ENCODE measurements at places on chromosomes 7 and 10.

DNA sequence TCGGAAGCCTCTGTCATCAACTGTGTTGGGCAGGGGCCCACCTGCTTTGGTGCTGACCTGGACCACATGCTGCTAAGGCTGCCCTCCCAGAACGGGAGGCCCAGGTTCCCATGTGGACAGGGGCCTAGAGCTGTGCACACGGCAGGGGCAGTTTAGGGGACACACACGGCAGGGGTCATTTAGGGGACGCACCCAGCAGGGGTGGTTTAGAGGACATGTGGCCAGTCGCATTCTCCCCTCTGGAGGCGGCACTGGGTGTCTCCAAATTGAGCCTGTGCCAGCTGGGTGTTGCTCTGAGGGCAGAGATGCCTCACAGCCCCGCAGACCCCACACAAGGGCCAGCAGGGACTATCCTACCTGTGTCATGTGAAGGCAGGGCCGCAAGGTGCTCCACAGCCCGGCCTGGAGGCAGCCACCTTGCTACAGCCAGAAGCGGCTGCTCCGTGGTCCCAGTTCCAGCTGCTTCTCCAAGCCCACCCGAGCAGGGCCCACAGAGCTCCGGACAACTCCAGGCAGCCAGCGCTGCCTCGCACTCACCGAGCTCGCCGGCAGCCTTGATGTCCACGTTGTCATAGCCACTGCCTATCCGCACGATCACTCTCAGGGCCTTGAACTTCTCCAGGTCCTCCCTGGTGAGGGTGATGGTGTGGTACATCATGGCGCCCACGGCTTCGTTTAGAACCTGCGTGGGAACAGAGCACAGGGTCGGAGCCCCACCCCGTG, 60.7 kb downstream of the ZRANB1 start:
- DNase-seq, result no peak

- no peak for DNase-seq
Measured at GRCh38 chr7:50262916-50263690, 41.4 kb upstream of the IKZF1 start.

DNA sequence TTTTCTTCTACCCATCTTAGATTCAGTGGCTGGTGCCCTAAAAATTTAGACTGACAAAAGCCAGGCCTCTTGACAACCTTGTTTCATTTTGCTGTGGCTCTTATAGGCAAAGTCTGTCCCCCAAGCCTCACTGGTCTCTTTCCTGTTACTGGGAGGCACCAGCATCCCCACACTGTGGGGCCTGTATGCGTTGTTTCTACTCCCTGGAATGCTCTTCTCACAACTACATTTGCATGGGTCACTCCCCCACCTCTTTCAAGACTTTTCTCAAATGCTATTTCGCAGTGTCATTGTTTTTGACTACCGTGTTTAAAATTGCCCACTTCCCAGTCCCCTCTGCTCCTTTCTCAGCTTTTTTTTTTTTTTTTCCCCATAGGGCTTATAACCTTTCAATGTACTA, 108.7 kb upstream of the DGKB start:
- no peak for DNase-seq

DNA sequence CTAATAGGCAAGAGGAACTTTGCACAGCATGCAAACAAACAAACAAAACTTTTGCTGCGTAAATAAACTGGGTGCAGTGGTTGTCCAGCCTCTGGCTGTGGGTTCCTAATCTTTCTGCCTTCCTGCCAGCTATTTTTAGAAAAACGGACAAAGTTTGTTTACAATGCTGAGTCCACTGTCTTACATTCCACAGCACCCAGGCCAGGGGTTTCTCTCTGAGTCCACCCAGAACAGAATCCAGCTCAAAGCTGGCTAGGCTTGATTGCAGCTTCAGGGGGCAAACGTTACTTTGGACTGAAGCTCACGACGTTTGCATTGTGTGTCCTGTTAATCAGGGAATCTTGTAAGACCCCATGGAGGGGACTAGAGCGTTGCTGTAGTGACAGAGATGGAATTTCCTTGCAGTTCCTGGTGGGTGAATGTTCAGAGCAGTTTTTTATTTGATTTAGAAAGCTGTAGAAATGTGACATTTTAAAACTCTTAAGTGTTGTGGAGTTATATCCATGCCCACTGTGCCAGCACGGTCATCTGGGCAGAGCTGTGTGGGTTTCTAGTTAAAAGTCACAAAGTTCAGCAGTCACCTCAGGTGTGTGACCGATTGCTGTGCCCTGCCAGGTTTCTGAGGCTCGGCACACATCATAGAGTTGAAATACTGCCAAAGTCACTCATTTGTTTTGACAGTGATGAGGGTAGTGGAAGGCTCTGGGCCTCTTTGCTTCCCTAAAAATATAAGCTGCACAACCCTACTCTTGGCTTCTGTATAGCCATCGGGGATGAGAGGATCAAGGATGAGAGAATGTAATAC, 247.0 kb downstream of the STK31 start:
- DNase-seq, result no peak

- no peak for DNase-seq
Measured at GRCh38 chr7:148481971-148482626, 108.5 kb upstream of the C7orf33 start.

DNA sequence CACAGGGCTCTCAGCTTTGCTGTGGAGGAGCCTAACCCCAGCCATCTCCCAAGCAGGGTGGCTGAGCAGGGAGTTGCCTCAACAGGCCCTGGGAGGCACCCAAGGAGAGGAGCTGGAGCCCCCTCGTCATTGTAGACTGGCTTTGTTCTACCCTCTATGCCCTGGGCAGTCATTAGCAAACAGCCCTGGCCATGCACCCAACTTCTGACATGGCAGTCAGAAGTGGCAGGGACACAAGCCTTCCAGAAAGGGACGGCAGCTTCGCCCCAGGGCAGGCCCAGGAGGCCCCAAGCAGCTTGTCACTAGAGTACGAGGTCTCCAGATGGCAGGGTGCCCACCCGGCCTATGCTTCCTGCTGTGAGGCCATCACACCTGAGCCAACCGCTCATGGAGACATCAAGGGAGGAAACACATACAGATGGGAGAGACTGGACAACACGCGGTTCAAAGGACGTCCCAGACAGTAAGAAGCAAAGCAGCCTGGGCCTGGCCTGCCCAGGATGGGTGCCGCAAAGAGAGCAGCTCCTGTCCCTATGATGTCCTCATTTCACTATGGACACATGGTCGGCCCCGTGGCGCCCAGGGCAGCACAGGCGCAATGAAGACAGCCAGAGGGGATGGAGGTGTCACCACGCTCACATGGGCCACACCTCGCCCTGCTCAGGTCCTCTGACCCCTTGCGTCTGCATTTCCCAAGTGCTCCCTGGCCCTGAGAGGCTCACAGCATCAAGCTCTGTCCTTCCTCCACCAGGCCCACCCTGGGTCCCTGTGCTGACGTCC, 190.9 kb upstream of the CXCL12 start:
- DNase-seq, result no peak

DNA sequence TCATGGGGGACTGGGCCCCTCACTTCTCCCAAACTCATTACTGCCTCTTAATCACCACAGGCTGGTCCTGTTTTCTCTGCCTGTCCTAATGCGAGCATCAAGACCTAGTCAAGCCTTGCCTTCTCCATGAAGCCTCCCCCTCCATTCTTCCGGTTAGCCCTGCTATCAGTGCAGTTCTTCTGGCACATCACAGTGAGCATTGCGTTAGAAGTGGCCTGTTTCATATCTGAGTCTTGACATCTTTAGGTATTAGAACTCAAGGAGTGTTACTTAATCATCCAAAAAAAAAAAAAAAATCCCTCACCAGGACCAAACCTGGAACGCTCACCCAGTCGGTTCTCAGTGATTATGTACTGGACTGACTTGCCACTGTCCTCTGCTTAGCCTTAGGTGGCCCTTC, 17.4 kb downstream of the SNX10 start:
- no peak for DNase-seq

DNA sequence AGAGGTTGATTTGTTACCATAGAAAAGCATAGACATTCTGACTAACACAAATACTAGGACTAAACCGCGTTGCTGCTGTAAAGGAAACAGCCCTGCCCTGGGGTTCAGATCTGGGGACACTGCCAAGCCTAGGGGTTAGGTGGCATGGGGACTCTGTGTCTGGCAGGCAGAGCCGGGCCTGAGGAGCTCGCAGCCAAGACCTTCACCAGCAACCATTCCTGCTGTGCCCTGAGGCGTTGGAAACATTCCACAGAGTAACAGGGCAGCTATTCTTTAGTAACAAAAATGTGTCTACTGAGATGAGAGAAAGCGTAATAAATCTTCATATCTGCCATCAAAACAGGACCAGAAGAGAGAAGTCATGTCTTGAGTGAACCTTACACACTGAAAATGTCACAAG, 280.5 kb downstream of the POM121L12 start:
- DNase-seq, result peak; percentile 24

DNA sequence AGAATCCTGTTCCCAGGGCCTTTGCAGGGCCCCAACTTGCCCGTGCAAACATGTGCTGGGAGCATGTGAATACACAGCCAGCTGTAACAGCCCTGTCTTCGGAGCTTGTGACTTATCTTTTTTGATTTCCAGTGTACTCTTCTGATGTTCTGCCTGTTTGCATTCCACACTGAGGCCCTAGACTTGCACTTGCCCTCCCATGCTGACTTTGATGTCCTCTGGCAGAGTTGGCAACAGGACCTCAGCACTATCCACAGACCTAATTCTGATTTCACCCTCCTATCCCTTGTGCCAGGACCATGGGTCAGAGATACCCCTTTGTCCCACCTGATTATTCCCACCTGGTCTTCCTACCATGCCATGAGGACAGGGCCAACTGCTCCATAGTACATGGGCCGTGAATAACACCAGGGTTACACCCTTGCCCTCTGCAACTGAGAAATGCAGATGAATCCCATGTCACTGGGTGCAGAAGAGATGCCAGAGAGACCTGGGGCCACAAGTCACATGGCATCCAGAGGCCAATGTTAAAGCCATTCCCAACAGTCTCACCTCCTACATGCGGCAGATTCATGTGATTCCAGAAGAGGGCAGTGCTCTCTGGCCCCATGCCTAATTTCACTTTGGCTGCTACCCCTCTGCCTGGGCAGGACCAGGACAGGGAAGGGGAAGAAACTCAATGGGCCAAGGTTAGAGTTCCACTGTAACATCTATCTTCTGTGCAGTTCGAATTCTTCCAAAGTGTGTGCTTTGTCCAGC, 43.0 kb downstream of the SCRN1 start:
- no peak for DNase-seq

GRCh38 chr10:16673443-16673842, 143.8 kb downstream of the RSU1 start:
- no peak for DNase-seq

GRCh38 chr10:129032372-129033313, 434.4 kb upstream of the MGMT start:
- no peak for DNase-seq
